HT-29 (cell line): ENCODE measurements at places on chromosomes 2 and 18. TPM values are rescaled to one million over a fixed set of nuclear protein-coding genes. Genes with fewer than 3 reads are reported as not detected.

The GCKR gene
- total RNA-seq, result 0.76 and 1.4 TPM in 2 replicates

The ATL2 gene
- total RNA-seq, result 64.8 and 72.0 TPM in 2 replicates

The UGT1A3 gene
- total RNA-seq, result 1.2 and 1.6 TPM in 2 replicates

The TUBA4B gene
- total RNA-seq, result not detected in 2 replicates

The TMEM247 gene
- total RNA-seq, result not detected in 2 replicates

The GLI2 gene
- total RNA-seq, result 0.31 and 8.7 TPM in 2 replicates

The SANBR gene
- 3.3 and 8.9 TPM in 2 replicates for total RNA-seq

The ANKRD36B gene
- 6.7 and 8.6 TPM in 2 replicates for total RNA-seq

- no peak for DNase-seq
These were observed 553.7 kb upstream of the SYT4 start for GRCh38 chr18:43830947-43831346.

- DNase-seq, result no peak
These were observed 6.0 kb downstream of the KRCC1 start for GRCh38 chr2:88049622-88050021.

DNA sequence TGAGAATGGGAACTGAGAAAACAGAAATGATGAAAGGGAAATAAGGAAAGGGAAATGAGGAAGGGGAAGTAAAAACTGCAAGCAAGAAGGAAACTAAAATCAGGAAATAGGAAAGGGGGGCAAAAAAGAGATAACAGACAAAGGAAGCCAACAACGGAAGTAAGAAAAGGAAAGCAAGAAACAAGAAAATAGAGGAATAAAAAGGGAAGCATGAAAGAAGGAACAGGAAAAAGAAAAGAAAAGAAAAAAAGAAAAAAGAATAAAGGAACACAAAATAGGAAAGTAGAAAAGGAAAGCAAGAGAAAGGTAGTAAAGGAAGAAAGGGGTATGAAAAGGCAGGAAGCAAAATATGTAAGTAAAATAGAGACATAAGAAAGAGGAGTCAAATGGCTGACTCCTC lies 241.2 kb upstream of the NCKAP5 start:
- no peak for DNase-seq

- DNase-seq, result no peak
These were observed 33.7 kb downstream of the YES1 start for GRCh38 chr18:778194-778927.

DNA sequence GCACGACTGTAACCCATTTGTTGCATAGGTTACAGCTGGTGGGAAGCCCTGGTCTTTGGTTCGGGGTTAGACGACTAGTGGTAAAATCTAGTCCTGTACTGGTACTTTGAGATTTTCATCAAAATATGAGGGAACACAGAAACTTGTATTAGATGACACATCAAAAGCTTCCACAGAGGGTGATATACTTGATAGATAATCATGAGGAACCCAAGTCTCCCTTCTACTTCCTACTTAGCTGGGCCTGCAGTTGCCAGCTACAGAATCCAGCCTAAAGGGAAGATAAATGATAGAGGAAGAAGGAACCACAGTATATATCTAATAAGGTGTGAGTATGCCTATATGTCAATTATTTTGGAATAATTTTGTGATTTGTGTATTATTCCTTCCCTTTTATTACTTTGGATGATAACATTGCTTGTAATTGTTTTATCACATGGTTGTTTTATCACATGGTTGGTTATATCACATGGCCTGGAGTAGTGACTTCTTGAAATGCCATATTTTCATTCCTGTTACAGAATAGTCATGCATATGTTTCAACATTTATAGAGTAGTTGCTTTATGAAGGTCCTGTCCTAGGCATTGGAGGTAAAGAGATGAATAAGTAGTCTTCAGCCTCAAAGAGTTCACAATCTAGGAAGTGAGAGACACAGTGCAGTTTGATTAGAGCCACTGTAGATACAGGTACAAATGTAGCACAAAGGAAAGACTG lies 2.9 kb downstream of the AGPS start:
- no peak for DNase-seq

GRCh38 chr2:84694088-84694622 lies 177.9 kb downstream of the DNAH6 start:
- peak; percentile 48 for DNase-seq

- no peak for DNase-seq
These were observed 83.6 kb downstream of the SESTD1 start for GRCh38 chr2:179181002-179181401.

DNA sequence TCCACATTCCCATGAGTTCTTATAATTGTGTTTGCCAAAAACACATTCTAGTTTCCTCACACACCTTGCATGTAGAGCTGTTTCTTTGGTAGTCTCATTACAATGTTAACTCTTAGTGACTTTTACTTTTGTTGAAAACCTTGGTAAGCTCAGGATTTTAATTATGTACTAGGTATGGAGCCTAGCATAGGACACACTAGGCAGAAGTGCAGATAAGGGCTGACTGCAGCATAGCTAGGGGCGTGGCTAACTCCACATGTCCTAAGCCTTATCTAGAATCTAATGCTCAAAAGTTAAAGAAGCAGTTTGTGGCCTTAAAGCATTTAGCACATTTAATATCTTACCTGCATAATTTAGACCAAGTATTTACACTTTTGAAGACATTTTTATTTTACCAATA lies 153.7 kb upstream of the FBXO11 start:
- no peak for DNase-seq

DNA sequence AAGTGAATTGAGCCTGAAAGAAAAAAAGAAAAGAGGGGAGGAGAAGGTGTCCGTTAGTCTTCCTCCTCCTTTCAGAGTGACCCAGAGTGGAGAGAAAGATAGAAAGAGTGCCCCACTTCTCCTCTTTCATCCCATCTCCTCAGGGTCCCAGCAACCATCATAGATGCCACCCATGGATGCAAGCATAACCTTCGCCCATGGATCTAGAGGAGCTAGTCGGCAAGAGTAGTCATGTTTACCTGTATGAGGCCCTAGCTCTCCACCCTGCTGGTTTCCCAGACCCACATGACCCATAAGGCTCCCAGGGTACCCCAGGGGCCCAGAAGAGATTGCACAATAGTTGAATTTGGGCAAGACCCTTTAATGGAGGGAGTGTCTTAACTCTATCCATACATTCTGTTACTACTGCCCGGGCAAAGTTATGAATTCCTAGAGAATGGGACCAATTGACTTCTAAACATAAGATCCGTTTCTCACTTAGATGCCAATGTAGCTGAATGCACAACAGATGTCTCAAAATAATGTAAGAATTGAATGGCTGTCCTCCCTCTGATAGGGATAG lies 56.1 kb upstream of the CDCA7 start:
- no peak for DNase-seq

GRCh38 chr2:216346781-216347180 lies 25.5 kb downstream of the MARCHF4 start:
- DNase-seq, result no peak

- DNase-seq, result no peak
These were observed 107.1 kb downstream of the CTNNA2 start for GRCh38 chr2:79619976-79620375.

GRCh38 chr2:186183406-186183805 lies 302.7 kb upstream of the ZC3H15 start:
- DNase-seq, result no peak

DNA sequence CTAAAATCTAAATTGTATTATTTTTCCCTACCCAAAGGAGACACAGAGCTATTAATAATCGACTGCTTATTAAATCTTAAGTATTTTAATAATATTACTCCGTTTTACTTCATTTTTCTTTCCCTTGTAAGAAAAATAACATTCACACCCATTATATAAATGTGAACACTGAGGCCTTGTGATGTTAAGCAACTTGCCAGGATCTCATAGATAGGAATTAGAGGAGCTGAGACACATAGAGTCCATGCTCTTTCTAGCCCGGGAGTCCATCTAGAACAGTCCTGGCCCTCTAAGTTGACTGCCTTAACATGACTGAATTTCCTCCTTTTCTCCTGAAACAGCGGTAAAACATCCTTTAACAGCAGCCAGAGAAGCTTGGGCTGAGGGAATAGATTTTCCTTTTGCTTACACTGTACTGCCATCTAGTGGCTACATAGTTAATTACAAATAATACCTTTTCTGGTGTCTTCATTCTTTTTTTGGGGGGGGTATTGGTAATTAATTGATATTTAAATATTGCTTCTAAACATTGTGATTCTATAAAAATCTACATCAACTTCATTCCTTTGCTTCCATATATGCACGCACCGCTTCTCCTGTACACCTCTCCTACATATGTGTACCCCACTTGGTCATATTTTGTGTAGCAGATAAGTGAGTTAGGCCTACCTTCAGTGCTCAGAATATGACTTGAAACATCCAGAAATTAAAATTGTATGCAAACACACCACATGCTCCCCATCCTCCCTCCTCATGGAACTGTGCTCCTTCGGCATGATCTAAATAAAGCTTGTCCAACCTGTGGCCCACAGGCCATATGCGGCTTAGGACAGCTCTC lies 125.8 kb upstream of the HNMT start:
- DNase-seq, result peak; percentile 71

DNA sequence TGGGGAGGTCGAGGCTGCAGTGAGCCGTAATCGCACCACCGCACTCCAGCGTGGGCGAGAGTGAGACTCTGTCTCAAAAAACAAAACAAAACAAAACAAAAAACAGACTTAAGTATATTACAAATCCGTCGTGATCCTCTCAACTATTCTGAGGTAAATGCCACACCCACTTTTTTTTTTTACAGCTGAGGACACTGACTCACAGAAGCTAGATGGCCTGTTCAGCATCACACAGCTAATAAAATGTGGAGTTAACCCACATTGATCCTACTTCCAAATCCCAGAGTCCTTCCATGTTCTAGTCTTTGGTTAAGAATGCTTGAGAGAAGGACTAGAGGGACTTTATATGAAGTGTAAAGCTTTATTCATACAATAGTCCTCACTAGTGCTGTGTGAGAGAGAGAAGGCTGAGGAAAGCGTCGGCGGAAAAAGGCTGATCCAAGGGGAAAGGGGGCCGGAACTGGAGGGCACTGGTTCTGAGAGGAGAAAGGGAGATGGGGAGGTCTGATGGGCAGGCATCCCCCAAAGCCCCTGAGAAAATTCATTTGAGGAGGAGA lies 627 bp downstream of the RNF25 start:
- peak; percentile 39 for DNase-seq

GRCh38 chr2:156325688-156326525 lies 6.6 kb downstream of the NR4A2 start:
- no peak for DNase-seq
